ENCODE measurements at places on chromosomes 2 and 18.

DNA sequence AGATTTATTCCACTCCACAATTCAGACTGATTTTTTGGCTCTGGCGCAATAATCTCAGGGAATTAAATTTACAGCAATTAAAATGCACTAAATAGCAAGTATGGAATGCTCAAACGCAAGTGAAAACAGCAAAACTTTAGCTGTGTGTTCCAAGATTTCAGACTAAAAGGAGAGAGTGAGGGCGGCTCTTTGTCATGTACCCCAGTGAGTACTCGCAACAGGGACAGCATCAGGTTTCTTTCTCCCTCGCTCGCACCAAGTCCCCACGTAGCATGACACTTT lies 1.1 kb downstream of the ROCK2 start:
- no peak for DNase-seq

- no peak for DNase-seq
These were observed 97.0 kb upstream of the SLC35G4 start for GRCh38 chr18:11512096-11513025.

GRCh38 chr2:96903318-96903717 lies 33.4 kb upstream of the SEMA4C start:
- DNase-seq = no peak

DNA sequence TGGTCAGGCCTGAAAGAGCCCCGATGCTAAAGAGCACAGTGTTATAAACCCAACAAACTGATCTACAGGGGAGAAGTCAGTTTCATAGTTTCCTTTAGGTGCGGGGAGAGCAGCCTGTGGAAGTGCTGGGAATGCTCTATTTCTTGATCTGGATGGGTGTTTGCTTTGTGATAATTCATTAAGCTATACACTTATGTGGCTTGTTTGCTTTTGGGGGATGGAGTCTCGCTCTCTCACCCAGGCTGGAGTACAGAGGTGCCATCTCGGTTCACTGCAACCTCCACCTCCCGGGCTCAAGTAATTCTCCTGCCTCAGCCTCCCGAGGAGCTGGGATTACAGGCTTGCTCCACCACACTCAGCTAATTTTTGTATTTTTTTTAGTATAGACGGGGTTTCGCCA lies 30.1 kb upstream of the CEP68 start:
- no peak for DNase-seq

- DNase-seq = no peak
These were observed 241.2 kb downstream of the CYP26B1 start for GRCh38 chr2:71906357-71906973.

GRCh38 chr2:100350661-100351185 lies 28.4 kb upstream of the LONRF2 start:
- DNase-seq = no peak

DNA sequence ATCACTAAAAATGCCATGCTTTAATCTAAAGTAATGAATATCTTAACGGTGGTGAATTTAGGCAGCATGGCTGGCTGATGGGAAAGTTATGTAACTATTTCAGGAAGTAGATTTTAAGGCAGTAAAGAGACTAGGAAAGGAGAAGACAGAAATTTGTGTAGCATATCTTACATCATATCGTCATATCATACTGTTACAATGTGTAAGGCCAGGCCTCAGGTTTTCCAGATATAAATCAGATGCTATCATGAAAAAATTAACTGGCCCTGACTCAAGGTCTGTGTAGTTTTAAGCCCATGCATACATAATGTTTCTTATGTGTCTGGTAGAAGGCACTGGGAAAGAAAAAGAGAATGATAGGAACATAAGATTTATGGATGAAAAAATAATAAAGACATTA lies 8.9 kb upstream of the FAP start:
- DNase-seq = no peak

DNA sequence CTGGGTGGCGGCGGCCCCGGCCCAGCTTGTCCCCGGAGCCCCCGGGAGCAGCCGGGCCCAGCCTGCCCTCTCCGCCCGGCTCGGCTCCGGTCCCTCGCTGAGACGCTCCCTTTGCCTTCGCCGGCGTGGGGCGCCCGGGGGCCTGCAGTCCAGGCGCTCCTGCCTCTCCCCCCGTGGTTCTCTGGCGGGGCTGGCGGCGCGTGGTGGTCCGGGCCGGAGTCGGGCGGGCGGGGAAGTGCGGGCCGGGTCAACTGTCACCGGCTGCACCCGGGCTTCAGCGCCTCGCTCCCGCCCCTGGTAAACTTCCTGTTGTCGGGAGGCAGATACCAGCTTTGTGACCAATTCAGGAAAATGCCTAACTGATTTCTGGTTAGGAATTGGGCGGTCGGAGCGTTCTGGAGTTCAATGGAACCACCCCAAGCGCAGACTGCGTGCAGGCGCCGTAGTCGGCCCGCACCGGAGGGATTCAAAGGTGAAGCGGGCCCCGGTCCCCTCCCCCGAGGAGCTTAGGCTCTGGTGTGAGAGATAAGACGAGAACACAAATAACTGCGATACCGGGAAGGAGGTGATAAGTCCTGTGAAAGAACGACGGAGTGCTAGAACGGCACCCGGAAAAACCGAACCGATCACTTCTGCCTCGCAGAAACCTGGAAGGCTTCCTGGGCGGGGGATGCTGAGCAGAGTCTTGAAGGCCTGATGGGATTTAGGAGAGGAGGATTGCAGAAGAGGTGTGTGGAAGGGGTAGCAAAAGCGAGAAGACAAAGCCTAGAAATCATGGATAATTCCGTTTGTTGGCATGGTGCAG lies 891 bp downstream of the CAB39 start:
- DNase-seq = peak; percentile 19

DNA sequence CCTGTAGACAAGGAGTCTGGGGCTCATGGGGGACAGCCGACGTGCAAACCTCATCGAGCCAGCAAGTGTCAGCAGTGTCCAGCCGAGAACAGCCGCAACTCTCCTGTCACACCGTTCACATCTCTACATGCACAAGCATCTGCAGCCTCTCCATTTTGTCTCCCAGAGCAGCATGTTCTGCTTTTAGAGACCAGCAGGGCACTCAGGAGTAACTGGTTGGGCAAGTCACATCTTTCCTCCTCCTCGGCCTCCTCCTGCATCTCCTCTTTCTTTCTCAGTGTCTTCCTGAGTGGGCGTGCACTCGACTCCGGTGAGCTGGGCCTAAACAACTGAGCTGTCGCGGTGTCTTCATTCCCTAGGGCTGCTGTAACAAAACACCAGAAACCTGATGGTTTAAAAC lies 249.9 kb downstream of the SH3BP4 start:
- no peak for DNase-seq

- no peak for DNase-seq
These were observed 51.9 kb upstream of the ZEB2 start for GRCh38 chr2:144571770-144572169.

DNA sequence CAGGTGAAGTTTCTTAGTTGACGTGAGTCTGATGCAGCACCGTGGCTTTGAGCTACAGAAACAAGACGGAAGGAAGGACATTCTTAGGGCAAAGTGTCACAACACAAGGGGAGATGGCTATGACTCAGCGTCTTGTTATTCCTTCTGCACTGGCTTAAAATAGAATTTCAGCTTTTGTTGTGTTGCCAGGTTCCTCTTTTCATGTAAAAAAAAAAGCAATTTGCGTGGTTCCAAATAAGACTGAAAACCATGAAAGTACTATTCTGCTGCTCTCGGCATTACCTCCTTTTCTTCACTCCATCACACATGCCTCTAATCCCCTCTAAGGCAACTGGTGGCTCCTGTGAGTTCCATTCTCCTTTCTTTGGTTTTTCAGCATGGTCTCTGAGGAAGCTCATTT lies 150.1 kb downstream of the ANTXR1 start:
- peak; percentile 52 for DNase-seq

GRCh38 chr2:551621-552020 lies 125.6 kb downstream of the TMEM18 start:
- no peak for DNase-seq

DNA sequence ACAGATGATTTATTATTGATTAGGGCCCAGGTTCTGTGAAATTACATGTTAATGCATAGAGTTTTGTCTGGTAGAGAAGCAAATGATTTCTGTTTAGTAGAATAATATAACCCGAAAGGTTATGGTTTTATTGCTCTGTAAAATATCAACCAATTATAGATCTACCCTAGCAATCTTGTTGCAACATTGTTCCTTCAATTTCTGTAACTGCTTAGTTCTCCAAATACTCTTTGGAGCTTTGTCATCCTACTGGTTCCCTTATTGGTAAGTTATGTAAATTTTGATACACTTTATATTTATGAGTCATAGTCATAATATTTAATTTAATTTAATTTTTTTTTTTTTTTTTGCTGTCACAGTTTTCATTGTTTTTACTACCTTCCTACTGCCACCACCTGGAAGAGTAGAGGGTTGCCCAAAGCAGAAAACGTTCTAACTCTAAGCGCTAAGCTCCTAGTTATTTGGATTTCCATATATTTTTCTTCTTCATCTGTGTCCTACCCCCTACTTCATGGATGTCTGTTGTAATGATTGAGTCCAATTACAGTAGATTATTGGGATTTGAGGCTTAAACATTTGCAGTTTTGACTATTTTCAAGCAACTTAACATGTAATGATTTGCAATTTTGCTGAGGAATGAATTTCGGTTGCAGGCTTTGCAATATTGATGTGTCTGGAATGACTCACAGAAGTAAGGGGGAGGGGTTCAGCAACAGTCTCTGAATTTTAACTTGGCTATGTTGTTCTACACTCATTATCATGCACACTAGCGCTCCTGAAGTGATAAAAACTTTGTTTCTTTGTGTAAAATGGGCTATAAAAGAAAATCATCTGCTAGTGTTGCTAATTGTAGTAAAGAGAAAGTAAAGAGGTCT lies 51.1 kb downstream of the NABP1 start:
- no peak for DNase-seq

GRCh38 chr2:44748-45341 lies 1.5 kb downstream of the FAM110C start:
- no peak for DNase-seq

GRCh38 chr2:14235667-14236066 lies 396.9 kb upstream of the LRATD1 start:
- no peak for DNase-seq

GRCh38 chr2:95004711-95005110 lies 20.8 kb upstream of the MAL start:
- DNase-seq = no peak
